Activated T-helper 17 cell treated with anti-CD3 and anti-CD28 coated beads, Interleukin-2, amount 50 U/mL, for 72 hours (primary cell): ENCODE measurements at places on chromosomes 3 and 15.

GRCh38 chr3:122085673-122086072 is 30.5 kb downstream of the CD86 start:
- ATAC-seq, result no peak

GRCh38 chr3:43790060-43790459 is 99.3 kb downstream of the ABHD5 start:
- no peak for ATAC-seq

DNA sequence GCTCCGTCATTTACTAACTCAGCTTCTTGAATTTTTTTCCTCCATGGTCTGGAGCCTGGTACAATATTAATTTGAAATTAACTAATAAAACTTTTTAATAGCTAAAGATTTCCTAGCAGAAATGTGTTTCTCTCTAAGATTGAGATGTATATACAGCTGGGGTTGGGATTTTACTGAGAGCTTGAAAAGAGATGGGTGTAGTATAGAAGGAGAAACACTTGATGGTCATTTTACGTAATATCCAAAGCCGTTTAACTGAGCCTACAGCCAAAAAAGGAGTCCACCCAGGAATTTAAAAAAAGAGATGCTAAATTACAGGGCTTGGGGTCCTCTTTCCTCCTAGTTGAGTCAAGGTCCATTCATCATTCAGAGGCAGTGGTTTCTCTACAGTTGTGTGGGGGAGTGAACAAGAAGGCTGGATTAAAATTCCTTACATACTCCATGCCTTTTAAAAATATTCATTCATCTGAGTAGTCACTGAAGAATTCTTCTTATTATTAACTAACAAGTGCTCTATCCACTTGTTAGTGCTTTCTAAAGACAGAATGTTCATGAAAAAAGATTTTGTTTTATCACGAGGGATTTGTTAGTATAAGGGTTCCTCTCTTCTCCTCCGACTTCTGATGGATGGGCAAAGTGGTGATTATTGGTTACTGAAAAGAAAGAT is 255.3 kb upstream of the IL12A start:
- ATAC-seq, result no peak

DNA sequence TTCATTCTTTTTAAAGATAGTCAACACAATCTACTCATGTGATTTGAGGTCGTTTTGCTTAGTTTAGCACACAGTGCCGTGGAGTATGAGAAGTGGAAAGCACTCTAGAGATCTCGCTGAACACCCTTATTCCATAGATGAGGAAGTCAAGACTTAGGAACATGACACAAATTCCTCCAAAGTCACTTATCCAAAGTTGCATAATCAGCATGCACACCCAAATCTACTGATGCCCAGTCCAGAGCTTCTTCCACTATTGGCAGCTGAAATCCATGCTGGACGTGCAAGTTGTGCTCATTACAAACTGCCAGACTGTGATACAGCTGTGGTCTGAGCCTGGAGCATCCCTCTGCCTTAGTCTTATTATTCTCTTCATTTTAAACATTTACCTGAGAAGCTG is 83.5 kb upstream of the ZNF280D start:
- no peak for ATAC-seq

DNA sequence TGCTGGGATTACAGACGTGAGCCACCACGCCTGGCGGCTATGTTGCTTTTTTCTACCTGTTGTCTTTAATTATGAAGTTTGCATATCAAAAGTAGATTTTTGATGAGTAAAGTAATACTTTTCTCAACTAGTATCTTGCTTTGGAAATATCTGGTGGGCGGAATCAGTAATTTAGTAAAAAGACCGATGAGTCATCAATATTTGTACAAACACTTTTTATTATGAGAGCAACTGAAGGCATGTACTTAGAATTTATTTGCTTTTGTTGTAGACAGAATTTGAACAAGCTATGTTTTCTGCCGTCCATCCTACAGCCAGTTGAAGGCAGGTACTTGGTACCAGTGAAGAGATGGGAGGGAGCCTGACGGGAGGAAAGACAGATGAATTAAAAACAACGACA is 164.7 kb downstream of the ADAMTSL3 start:
- no peak for ATAC-seq
